ENCODE measurements at places on chromosomes 1 and 21.
A peak's percentile ranks its signal among the peaks of the same experiment; 100 is the strongest.

GRCh38 chr1:218874313-218874712, 299.4 kb upstream of the LYPLAL1 start:
- peak; percentile 74 for DNase-seq

- no peak for DNase-seq
Measured at GRCh38 chr1:31762726-31763670, 1.1 kb downstream of the ADGRB2 start.

DNA sequence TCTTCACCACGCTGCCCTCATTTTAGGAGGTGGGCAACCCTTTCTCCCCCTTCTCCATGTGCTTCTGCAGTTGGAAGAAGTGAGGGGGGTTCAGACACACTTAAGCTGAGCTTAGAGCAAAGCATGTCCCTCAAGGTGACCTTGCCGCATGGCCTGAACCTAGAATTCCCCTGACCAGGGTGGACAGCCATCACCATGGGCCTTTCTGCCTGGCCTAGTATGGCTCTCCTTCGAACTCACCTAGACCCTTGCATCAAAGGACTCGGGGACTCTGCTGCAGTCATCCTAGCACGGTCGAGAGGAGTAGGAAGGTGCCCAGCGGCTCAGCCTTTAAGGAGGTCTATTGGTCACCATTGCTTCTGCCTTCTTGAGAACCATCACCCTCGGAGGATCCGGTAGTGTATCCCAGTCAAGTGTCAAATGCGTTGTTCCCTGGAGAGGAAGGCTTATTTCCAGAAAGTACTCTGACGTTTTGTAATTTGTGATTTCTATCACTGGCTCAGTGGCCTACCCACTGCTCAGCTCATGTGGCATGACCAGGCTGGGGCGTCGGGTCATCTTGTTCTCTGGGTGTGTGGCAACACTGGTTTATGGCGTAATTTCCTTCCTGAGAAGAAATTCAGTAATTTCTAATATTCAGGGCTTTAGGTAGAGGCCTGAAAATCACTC, at the start of gene KCNE1:
Gene KCNE1 (minus strand): TSS at position 424 of the 669 bp plus-strand sequence. CDS start 62,576 bp downstream, outside the sequence.
- no peak for DNase-seq

GRCh38 chr1:40774266-40774998, 9.2 kb upstream of the KCNQ4 start:
- no peak for DNase-seq

GRCh38 chr1:163870666-163871065, 548.9 kb downstream of the NUF2 start:
- DNase-seq = no peak

GRCh38 chr1:59071289-59071688, 225.6 kb upstream of the FGGY start:
- DNase-seq = no peak

- no peak for DNase-seq
Measured at GRCh38 chr1:246801241-246802020, 77.2 kb downstream of the SCCPDH start.

DNA sequence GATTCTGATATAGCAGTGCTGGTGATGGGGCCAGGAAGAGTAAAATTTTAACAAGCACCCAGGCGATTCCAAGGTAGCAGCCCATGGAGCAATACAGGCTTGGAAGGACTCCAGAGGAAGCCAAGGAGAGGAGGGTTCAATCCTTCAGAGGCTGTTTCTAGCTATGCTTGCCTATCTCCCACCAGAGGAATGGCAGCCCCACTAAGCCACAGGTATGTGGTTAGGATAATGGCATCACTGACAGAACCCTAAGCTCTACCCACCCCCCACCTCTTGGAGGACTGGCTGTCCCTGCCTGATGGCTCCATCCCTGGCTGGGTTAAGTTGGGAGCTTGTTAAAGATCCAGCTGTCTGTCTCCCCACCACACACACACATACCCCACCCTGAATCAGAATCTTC, 19.3 kb upstream of the PTAFR start:
- no peak for DNase-seq
